SK-N-SH (cell line): ENCODE measurements at places on chromosomes 11 and 22.

DNA sequence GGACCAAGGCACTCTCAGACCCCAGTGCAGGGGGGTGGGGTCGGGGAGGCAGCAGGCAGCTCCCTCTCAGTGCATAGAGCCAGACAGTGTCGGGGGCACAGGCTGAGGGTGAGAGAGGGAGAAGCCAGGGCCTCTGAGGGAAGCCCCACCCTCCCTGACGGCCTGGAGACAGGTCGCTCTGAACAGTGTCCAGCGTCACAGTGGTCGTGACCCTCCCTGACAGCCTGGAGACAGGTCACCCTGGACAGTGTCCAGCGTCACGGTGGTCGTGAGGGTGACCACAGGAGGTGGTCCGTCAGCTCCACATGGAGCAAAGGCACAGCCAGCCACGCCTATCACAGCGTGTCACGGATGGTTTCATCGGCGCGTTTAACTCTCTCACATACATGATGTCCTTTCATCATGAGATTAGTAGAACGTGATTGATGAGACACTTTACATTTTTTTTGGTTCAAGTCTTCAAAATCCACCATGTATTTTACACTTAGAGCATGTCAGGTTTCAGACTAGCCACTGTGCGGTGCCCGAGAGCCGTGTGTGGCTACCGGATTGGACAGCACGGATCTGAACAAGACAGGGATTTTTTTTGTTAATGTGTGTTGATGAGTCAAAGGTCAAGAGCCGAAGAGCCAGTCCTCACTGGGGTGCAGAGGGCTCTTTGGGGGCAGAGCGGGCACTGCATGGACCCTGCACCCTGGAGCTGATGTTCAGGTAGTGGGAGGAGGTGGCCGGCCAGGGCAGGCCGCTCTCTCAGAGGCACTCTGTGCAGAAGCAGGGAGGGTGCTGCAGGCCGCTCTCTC lies 23.9 kb upstream of the PANX2 start:
- peak; percentile 81 for DNase-seq

GRCh38 chr11:70012134-70012733 lies 65.9 kb upstream of the ANO1 start:
- no peak for DNase-seq

GRCh38 chr22:30077279-30077880 lies 2.9 kb upstream of the HORMAD2 start:
- peak; percentile 42 for DNase-seq

GRCh38 chr22:46137218-46137766 lies 13.0 kb upstream of the PPARA start:
- DNase-seq = no peak

DNA sequence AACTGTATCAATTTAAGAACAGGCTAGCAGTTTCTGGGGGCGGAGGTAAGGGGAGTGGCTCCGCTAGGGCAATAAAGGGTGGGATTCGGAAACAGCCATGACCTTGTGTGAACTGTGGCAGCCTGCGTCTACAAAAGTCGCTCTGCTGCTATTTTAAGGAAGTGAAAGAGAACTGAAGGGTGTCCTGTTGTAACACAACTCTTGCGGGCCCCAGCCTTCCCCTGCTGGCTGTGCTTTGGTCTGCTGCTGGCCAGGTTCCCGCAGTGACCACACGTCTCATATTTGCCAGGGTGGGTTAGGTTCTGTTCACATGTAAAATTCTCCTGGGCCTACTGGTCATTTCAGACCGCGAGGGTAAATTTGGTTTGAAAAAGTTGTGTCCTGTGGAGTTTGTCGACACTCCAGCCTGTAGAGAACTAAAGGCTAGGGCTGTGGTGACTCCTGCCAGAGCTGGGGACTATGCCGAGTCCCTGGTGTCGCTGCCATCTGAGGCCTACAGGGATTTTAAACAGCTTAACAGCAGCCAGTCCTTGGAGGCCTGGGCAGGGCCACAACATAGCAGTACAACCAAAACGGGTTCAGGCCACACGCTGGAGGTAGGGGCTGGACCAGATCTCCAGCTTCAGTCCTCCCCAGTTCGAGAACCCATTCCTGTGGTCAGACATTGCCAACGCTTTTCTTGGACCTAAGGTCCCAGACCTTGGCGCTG lies 1.1 kb upstream of the PPFIBP2 start:
- DNase-seq = no peak

- no peak for DNase-seq
Observed at GRCh38 chr11:126637795-126638175, 282.3 kb downstream of the ST3GAL4 start.
